Hematopoietic multipotent progenitor cell treated with erythropoietin and hydrocortisone succinate and interleukin-3 and kit ligand, for 17 days (in vitro differentiated cells): ENCODE measurements at places on chromosomes 3 and 15.

- no peak for DNase-seq
Observed at GRCh38 chr3:30141927-30142326, 464.5 kb upstream of the TGFBR2 start.

DNA sequence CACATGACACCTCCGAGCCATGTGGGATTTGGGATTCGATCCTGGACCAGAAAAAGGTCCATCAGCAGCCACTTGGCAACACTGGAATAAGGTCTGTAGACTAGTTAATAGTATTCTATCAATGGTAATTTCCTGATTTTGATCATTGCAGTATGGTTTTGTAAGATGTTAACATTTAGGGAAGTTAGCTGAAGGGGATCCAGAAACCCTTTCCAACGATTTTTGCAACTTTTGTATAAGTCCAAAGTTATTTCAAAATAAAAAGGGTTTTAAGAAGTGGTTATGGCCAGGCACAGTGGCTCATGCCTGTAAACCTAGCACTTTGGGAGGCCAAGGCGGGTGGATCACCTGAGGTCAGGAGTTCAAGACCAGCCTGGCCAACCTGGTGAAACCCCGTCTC is 10.2 kb downstream of the BDH1 start:
- DNase-seq: no peak

DNA sequence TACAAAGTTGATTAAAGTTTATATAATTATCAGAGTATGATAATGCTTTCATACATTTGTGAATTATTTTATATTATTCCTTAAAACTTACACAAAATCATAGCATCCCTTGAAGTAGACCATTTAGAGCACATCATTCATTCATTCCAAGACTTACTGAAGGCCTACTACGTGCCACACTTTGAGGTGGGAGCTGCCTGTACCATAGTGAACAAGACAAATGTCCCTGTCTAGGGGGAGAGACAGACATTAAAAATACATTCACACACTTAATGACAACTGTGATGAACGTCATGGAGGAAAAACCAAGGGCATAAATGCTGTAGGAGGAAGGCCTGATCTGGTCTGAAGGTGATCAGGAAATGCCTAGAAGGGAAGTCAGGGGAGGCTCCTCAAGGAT is 12.1 kb downstream of the MCCC1 start:
- no peak for DNase-seq

DNA sequence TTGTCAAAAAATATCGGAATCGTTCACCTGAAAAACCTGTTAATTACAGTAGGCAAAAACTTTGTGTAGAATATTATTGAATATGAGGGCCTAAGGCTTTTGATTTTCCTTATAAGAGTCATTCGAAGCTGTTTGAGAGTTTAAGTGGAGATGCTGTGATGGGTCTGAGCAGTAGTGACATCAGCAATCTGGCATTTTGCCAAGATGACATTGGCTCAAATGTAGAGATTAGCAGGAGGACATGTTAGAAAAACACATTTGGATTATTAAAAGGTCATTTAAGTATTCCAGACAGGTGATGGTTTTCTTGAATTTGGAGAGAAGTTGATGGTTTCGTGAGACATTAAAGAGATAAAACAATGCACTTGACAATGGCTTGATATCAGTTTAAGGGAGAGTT is 12.9 kb downstream of the OR5AC2 start:
- no peak for DNase-seq

- DNase-seq: no peak
Observed at GRCh38 chr3:29936054-29936453, 655.2 kb downstream of the RBMS3 start.

- no peak for DNase-seq
Observed at GRCh38 chr3:64074060-64074459, 50.8 kb upstream of the PSMD6 start.

GRCh38 chr3:72953325-72953956 is 43.2 kb upstream of the PPP4R2 start:
- DNase-seq: no peak

- DNase-seq: no peak
Observed at GRCh38 chr3:14625443-14625842, 26.1 kb upstream of the CCDC174 start.

GRCh38 chr3:86175593-86176444 is 815.1 kb downstream of the VGLL3 start:
- no peak for DNase-seq

DNA sequence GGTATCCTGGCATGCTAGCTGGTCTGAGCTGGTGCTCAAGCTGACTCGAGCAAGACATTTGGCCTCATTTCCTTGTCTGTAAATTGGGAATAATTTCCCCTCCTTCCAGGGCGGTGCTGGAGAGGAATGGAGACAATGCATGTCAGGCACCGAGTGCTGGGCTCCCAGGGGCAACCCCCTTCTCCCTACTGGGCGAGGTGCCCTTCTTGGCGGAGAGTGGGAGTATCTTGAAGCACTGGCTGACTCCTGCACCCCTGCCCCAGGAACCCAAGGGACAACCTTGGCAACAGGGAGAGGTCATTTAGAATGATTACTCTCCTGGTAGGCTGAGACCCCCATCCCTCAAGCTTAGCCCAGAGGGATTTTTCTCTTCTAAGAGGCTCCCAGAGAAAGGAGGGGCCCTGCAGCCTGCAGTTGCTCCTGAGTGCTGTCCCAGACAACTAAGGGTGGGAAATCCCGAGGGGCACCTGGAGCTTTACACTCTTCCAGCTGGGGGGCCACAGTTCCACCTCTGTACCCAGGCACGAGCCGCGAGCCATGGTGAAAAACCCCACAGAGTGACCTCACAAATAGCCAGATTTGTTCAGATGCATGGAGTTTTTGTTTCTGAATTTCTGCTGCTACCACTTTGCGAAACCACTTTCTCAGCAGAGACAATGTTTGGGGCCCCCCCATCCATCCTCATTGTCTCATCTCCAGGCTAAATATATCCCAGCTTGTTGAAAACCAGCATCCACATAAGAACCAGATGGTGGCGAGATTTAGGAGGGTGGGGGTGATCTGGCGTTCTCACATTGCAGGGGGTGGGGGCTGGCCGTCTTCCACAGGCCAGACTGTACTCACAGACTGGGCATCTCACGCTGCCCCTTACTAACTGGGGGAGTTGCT is 44.8 kb downstream of the ABTB1 start:
- DNase-seq: no peak

DNA sequence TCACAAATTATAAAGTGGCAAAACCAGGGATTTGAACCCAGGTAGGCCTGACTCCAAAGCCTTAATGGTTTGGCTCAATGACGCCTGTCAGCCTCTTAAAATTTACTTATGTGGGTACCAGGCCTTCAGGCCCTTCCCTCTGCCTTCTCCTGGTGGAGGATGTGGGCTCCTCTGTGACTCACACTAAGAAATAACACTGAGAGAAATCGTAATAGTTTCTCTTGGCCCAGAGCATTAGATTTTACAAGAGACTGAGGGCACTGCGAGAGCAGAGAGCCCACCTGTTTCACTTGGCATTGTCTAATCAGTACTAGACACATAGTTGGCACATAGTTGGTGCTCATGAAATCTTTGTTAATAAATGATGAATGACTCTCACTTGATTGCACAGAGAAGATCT is 505.2 kb downstream of the SHQ1 start:
- no peak for DNase-seq

DNA sequence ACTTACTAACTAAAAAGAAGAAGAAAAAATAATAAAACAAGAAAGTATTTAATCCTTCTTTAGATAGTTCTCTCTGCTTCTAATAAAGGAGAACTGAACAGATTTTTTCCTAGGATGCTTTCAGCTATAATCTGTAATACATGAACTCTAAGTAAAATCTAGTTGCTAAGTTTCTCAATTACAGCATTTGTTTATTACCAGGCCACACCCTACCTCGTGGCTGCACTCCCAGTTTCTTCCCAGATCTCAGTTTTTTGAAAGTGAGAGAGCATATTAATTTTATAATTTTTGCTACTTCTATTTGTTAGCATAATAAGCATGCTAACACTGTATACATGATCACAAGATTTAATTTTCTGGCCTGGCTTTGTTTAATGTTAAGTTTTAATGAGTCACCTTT is 258.3 kb downstream of the IL5RA start:
- DNase-seq: no peak

GRCh38 chr3:45954306-45954705 is 11.0 kb downstream of the CXCR6 start:
- DNase-seq: no peak
